ENCODE measurements at places on chromosomes 3 and 15.

DNA sequence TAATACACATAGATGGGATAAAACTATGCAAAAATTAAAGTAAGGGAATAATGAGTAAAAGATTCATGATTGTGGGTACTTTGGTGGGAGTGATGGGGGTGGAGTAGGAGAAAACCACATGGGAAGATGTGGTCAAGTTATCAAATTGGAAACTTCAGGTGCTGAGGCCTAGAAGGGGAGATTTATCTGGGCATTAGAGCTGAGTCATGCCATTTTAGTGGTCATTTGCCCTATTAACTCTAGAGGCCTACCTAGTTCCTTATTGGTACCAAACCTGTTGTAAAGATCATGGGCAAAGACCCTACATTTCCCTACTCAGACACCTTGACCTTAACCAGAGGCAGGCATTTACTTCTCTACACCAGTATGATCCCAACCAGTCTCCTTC lies 125.9 kb upstream of the BCL6 start:
- DNase-seq, result no peak

DNA sequence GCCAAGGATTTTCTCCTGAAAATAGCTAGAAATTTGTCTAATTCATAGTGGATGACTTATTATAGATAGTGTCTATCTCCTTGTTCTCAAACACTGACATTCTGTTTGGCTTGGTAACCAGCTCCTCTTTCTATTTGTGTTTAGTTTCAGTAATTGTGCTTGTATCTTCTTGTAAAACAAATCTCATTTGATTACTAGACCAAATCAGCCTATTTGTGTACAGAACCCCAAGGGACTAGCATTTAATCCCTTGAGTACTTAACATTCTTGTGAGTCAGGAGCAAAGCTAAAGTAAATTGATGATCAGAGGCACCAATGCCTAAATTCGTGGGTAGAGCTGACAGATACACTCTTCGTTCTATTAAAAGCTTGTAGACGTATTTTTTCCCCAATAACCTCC lies 306.5 kb upstream of the SLITRK3 start:
- DNase-seq, result no peak

DNA sequence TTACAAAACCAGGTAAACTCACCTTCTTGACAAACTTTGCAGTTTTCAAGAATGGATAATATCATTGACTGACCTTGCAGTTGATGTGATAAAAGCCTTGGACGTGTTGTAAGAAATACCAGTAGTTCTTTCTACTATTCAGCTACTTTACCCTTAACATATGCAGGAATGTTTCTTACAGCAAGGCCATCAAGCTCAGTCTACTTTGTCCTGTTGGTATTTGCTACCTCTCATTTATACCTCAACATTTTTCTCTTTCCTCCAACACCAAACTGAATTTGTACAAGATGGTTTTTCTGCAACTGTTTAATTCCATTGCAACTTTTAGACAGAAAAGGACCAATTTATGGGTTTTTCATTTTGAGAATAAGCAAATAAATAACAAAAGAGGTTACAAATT lies 147.4 kb upstream of the BCHE start:
- DNase-seq, result no peak

DNA sequence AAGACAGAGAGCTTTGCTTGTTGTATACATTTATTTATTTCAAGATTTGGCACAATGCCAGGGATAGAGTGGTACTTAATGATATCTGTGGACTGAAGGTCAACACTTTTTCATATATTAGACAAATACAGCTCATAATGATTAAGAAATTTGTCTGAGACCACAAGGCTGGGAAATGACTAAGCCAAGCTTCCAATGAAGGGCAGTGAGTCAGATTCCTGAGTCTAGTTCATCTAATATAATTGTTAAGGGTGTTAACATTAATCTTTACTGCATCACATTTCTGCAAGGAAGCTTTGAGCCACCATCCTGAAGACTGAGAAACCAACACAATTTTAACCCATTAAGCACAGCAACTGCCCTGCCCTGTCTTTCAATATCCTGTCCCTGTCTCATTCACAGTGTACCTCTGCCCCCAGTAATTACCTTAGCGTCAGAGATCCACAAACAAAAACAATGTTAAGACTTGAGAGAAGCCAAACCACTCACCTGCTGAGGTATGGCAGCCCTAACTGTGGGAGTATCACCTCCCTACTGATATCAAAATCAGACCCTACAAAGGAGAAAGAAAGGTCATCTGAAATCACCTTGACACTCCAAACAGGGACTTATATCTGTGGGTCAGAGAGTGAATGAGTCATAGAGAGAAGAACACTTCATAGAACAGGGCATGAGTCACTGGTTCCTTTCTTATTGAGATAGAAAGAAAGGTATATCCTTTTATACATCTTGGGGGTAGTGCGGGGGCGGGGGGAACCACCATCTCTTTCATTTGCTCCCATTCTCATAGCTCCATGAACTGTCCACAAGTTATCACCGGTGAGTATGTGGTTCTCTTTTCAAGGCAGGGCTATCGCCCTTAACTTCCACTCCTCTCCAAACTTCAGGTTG lies 74.7 kb downstream of the MAGI1 start:
- DNase-seq, result peak; percentile 52

DNA sequence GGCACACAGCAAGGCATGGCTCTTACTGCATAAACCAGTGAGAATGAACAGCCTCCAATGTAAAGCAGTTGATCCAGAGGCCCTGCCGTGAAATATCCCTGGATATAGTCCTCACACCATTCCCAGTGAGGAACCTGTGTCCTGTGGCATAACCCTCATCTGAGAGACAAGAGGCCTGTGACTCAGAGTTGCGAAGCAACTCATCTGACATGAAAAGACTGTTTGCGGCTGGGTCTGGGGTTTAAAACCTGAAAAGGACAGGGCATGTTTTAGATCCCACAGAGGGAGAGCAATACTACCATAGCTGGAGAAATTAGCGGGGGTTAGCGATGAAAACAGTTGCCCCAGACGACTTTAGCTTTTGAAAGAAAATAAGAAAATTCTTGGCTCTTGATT lies 165.3 kb upstream of the BHLHE40 start:
- DNase-seq, result no peak

DNA sequence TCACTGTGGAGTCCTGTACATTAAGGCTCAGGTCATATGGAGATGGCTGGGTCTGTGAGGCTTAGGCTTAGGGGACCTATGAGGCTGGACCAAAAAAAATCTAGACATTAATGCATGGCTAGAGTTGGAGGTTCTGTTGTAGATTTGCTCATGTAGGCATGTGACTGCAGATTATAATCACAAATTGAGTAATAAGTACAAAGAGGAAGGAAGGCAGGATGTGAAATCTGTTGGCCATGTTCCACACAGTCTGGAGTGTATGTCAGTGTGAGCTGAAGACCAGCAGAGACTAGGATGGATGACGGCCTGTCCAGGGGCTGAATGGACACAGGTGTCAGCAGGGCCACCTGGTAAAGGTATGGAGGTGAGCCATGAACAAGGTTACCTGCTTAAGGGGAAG lies at the start of gene ST3GAL6:
TSS of gene ST3GAL6 (plus strand) at position 265 of the 400 bp plus-strand sequence. CDS start 5,101 bp downstream, outside the sequence.
- DNase-seq, result no peak

DNA sequence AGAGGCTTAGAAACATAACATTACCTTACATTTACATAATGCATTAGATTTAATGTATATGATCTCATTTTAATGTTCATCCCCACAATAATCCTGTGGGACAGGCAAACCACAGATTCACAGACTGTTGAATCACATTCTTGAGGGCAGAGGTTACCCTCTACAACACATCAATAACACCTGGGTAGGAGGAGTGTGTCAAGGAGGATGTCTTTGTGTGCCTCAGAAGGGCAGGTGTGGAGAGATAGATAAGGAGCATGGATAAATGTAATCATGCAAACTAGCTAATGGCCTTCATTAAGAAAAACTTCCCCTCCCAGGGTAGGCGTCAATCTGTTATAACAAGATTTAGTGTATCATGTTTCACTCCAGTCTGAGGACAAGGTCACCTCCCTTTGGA lies 12.9 kb upstream of the MB21D2 start:
- no peak for DNase-seq

DNA sequence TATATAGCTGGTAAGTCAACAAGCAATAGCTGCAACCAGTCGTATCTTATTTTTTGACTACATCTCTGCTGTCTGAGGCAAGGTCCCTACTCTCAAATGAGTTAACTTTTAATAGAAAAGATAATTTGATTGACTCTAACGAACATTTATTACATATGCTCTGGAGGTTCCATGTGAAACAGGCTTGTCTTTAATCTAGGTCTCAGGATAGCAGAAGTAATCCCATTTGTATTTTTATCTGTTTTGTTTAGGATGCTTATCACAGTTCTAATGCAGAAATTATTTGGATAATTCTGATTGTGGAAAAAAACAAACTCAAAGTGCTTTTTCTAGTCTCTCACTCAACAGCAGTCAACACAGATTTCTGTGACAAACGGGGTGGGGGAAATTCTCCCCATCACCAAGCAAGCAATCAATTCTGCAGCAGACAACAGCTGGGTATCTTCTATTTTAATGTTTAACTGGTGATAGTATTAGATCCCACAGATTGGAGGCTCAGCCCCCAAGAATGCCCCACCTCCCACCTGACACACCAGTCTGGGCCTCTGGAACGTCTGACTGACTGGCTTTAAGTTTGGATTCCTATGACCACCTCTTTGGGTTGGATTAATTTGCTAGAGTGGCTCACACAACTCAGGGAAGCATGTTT lies 58.8 kb downstream of the ITPR1 start:
- no peak for DNase-seq

DNA sequence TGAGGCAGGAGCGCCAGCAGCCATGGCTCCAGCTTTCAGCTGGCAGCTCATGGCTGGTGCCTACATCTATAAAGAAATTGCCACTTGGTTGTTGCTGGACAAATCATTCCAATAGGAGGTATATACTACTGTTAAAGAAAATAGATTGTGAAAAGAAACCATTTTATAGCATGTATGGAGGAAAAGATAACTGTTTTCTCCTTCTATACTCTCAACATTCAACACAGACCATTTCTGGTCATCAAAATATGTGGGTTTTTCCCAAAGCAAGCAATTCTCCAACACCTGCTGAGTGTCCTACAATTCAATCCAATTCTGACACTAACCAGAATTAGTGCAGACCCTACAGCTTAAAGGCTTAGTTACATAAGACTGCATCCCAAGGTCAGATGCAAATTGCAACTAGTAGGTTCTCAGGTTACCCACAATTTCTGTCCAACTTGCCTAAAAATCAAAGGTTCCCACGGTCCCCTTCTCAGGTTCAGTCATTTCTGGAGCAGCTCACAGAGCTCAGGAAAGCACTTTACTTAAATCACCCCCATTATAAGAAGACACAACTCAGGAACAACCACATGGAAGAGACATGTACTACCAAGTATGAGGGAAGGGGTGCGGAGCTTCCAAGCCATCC lies 42.4 kb upstream of the STRIT1 start:
- DNase-seq, result no peak

- no peak for DNase-seq
These were observed 1131.4 kb downstream of the IGSF11 start for GRCh38 chr3:117903226-117903625.

GRCh38 chr3:45187694-45188141 lies 38.4 kb downstream of the TMEM158 start:
- no peak for DNase-seq

- no peak for DNase-seq
These were observed 29.0 kb upstream of the BCL6 start for GRCh38 chr3:187774185-187774789.

DNA sequence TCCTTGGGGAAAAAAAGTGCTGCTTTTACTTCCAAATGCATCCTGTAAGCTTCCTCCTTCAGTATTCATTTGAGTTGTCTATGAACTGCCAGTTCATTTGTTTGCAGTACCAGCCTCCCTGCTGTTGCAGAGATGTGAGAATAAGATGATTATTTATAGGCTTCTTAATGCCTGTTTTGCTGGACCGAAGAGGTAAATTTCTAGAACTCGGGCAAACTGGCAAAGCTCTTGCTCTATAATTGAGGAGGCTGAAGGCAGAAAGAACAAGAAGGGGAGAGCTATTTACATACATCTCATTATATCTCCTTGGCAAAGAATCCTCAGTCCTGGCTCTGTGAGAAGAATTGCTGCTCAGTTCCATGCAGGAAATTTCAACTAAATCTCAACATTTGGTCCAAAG lies 790.4 kb downstream of the GRM7 start:
- no peak for DNase-seq

- DNase-seq, result no peak
These were observed 4.6 kb upstream of the CX3CR1 start for GRCh38 chr3:39284457-39284881.

DNA sequence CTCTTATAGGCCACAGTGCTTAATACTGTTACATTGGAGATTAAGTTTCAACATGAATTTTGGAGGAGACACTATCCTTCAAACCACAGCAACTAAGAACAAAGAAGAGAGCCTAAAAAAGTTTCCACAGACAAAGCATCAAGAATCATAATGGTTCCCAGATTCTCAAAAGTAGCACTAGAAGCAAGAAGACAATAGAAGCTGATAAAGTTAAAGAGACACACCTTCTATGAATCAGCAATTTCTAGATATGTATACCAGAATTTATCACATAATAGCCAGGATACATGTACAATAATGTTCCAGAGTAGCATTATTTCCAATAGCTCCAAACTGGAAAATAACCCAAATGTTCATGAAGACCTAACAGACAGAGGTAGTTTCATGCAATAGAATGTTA lies 12.2 kb downstream of the NKIRAS1 start:
- DNase-seq, result no peak

DNA sequence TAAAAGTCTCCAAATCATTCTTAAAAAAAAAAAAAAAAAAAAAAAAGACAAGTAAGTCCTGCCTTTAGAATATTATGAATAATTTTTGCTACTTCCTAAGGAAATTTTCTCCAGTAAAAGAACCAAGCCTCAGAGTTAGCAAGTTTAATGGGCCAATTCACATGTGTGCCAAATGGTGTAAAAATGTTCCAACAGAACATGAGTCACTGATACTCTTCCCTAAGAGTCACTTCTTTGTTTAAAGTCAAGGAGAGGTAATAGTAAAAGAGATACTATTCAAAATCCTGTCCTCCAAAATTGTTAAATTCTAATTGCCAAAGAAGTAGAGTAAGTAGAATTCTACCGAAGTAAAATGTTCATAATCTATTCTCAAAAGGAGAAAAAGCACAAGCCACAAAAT lies 17.7 kb upstream of the CPA3 start:
- no peak for DNase-seq

GRCh38 chr3:134694466-134694865 lies 43.6 kb upstream of the KY start:
- DNase-seq, result no peak

- DNase-seq, result peak; percentile 24
These were observed 16.7 kb upstream of the CMTM7 start for GRCh38 chr3:32374788-32375595.

DNA sequence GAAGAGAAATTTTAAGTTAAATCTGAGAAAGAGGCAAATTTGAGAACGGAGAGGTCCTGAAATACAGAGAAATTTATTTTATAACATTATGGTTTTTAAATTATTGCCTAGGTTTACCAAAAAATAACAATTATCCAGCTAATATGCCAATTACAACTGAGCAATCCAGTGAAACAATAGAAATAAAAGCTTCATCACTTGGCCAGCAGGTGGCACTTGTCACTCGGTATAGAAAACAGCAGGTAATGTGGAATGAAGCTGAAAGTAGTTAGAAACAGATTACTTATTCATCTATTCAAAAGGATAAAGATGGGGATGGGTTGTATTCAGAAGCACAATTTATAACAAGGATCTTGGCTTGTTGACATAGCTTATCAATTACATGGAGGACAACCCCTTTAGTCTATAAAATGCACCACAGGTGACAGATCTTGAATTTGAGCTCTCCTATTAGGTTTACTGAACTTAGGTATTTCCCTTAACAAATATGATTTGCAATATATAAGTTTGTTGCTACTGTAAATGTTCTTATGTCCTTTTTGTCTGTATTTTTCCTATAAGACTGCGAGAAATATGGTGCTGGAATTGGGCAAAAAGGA lies 70.1 kb upstream of the GUCA1C start:
- peak; percentile 3 for DNase-seq

Data from stimulated activated CD4-positive, alpha-beta T cell treated with anti-CD3 and anti-CD28 coated beads, Interleukin-12 subunit alpha, Interleukin-12 subunit beta, amount 100 ng/mL, for 48 hours (primary cell).